ENCODE measurements at places on chromosomes 6 and 20.

- DNase-seq, result no peak
Measured at GRCh38 chr20:53857723-53858236, 212.6 kb downstream of the BCAS1 start.

GRCh38 chr20:35007413-35007812 lies 51.7 kb downstream of the MYH7B start:
- DNase-seq, result no peak

DNA sequence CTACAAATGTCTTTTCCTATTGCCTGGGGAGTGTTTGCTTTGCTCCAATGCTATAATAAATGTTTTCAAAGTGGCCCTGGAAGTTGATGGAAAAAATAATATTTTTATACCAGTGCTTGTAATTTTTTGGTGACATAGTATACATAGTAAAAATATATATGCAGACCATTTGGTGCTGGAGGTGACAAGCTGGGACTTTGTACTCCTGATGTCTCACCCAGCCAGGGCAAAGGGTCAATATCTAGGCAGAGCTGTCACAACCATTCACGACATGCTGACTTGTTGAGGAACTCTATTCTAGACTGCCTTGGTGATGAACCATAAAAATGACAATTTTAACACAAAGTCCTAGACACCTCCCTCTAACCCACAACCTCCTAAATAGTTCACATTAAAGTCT lies 203.0 kb downstream of the PLCB1 start:
- no peak for DNase-seq

DNA sequence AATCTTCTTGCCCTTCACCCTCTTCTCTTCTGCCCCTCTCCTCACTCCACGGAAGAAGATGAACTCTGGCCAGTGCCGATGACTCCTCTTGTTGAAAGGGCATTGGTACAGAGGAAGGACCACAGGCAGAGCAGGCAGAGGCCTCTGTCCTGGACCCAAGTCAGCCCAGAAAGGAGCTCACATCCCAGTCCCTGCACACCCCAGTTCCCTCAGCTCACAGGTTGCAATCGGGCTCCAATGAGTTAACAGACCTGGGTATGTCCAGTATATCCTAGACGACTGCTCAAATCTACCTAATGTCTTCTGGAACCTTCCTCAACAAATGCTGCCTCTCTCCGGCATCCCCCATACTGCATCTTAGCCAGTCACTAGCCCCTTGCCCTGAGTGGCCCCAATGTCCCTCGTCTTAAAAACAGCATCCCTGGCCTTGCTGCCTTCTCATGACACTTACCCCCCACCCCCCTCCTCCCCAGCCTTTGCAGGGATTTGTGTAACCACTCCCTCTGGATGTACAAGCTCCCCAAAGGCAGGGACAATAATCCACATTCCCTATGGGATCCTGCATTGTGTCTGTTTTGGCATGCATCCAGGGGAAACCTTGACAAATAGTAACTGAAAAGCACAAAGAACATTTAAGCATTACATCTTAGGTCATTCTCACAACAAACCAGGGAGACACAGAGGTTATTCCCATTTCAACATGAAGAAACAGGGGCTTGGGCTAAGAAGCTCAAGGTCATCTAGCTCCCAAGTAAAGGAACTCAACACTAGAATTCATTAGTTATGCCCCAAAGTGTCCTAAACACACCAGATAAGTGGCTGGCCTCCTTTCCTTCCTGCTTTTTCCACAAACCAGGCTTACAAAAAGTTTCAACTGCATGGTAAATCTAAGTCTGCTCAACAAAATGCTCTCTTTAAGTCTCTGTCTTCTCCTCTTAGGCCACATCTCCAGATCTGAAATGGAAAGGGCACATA lies 45.1 kb downstream of the TRERF1 start:
- DNase-seq, result no peak

All from HEK293T (cell line).